ENCODE measurements at places on chromosomes 3 and 15. TPM values are rescaled to one million over a fixed set of nuclear protein-coding genes. Genes with fewer than 3 reads are reported as not detected.

- no peak for DNase-seq
Measured at GRCh38 chr15:89808160-89808870, 6.3 kb downstream of the ANPEP start.

Gene AGBL1
- total RNA-seq: not detected

GRCh38 chr3:18389108-18389733, 35.9 kb downstream of the SATB1 start:
- DNase-seq: peak; percentile 62

Gene FRMD5
- total RNA-seq: not detected

Gene CCNB2
- total RNA-seq: 155 TPM
